ENCODE measurements at places on chromosomes 2 and 18. TPM values are rescaled to one million over a fixed set of nuclear protein-coding genes. Genes with fewer than 3 reads are reported as not detected.

The CUL3 gene
- 68.5 TPM for total RNA-seq

The TNFAIP6 gene
- not detected for total RNA-seq

The SKA1 gene
- total RNA-seq = 63.2 TPM

- H3K27ac ChIP-seq = no peak overlapping the region
- no peak for DNase-seq
- H3K36me3 ChIP-seq = peaks cover 11% of the 10 kb centered on the region
- H3K4me1 ChIP-seq = peaks cover 6% of the 10 kb centered on the region
These were observed 999 bp upstream of the IL36B start for GRCh38 chr2:113053666-113054065.

DNA sequence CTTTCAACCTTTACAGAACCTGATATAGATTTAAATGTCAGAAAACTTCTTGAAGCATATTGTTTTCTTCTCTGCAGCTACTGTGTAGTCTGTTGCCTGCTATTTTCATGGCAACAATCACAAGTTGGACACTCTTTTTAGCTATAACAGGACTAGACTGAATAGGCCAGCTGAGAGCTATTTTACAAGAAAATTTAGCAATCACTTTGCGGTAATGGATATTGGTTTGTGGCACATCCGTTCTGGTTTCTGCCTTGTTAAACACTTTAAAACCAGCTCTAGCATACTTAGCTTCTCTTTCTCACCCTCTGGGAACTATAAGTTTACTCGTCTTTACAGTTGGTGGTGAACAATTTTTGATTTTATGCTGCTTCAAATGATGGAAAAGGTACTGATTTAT lies 125.7 kb downstream of the MAP2 start:
- no peaks in the 10 kb centered on the region for H3K27me3 ChIP-seq
- no peak for DNase-seq
- H3K36me3 ChIP-seq = no peaks in the 10 kb centered on the region
